RPMI7951 (cell line): ENCODE measurements at places on chromosomes 4 and X.

DNA sequence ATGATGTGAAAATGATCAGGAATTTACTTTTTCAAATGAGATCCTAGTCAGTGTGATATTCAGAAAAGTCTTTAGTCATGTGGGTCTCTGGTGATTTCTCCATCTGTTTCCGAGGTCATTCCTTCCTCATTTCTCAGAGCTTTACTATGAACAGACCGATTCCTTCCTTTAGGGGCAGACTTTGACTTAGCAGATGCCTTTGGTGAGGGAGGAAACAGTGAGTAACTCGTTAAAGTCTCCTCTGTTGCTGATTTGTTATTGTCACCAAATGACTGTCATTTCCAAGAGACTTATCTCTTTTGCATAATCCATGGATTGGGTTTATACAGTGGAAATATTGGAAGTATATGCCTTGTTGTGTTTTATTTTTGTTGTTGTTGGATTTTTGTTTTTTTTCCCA is 76.2 kb upstream of the CD99 start:
- peak; percentile 54 for DNase-seq

DNA sequence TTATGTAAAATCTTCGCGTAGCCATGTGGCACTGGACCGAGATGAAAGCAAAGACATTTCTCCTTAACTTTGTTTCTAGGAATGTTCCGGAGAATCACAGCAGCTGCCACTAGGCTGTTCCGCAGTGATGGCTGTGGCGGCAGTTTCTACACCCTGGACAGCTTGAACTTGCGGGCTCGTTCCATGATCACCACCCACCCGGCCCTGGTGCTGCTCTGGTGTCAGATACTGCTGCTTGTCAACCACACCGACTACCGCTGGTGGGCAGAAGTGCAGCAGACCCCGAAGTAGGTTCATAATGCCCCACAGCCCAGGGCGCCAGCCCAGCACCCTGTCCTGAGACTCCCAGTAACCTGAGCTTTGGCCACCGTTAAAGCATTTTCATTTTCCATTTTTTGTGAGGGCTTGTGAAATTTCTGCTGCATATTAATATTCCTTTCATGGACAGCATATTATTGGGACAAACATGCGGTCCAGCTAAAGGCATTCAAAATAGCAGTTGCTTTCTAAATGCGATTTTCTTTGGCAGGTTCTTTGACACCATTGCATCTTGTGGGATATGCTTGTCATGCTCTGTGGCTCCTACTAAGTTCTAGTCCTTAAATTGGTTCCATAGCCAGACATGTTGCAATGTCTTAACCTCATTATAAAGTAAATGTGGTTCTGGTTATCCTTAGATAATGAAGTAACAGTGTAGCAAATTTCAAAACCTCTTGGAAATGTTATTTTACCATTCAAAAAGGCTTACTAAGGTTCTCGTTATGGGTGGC is 49.1 kb upstream of the MSANTD1 start:
- DNase-seq = no peak

DNA sequence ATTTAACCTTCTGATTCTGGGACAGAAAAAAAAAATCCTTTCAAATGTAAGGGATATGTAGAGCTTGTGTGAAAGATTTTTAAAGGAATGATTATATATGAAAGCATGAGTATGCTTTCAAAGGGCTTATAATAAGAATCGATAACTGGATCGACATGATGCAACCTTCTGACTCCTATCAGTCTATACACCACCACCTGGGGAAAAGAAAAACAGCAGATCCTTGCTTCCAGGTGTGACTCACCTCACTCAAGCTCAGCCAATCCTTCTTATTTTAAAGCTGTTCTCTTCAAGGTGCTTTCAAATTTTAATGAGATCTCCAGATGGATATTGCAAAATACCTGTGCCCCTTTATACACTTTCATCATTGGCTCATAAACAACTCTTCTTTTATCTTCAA is 102.1 kb upstream of the EDNRA start:
- DNase-seq = no peak

GRCh38 chr4:22719218-22719617 is 26.5 kb downstream of the GBA3 start:
- DNase-seq = no peak

DNA sequence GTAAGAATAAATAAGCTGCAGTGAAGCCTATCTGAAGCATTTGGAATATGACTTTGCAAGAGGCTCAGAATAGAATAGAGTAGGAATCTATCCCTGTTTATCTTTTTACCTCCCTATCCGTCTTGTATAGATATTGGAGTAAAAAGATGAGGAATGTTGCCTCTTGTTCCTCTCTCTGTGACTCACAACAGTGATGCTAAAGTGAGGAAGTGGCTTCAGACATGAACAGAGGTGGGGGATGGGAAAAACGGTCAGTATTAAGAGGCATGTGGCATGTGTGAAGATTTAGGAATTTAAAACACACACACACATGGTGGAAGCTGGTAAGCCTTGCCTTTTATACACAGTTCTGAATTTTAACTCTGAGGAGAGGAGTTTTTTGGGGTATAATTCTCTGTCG is 3.8 kb upstream of the DCAF4L1 start:
- peak; percentile 19 for DNase-seq

DNA sequence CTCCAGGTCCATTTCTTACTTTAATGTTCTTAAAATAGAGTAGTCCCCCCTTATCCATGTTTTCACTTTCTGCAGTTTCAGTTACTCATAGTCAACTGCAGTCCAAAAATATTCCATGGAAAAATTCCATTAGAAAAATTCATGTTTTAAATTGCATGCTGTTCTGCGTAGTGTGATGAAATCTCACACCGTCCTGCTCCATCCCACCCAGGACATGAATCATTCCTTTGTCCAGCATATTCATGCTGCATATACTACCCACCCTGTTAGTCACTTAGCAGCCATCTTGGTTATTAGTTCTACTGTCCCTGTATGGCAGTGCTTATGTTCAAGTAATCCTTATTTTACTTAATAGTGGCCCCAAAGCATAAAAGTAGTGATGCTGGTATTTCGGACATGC is 5.4 kb upstream of the PDLIM5 start:
- peak; percentile 67 for DNase-seq

DNA sequence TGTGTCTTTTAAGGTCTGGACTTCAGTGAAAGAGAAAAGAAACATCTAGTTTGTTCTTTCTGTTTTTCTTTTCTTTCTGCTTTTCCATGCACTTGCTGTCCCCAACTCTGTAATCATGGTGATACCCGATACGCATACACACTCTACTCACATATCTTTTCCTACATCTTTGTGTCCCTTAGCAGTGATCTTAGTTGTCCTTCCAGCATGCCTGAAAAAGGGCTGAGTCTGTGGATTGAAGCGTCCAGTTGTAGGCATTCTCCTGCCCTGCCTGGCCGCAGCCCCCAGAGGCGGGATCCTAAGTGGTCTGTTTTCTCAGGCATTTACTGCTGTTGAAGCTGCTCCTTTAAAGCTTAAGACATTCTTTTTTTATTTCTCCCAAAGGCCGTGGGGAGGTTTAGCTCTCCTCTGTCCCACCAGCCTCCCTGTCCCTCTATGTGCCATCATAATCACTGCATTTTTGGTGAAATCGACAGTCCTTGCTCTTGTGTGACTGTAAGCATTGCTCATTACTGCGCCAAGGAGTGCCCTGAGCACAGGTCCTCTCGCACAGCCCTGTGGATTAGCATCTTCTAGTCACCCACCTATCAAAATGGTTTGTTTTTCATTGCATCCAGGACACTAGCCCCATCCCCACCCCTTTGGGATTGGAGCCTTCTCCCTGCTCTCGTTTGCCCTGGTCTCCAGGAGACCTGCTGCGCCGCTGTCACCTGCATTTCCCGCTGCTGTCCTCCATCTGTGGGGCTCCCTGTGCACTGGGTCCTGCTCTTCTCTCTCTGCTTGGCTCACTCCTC is 4.4 kb downstream of the RGS12 start:
- no peak for DNase-seq

DNA sequence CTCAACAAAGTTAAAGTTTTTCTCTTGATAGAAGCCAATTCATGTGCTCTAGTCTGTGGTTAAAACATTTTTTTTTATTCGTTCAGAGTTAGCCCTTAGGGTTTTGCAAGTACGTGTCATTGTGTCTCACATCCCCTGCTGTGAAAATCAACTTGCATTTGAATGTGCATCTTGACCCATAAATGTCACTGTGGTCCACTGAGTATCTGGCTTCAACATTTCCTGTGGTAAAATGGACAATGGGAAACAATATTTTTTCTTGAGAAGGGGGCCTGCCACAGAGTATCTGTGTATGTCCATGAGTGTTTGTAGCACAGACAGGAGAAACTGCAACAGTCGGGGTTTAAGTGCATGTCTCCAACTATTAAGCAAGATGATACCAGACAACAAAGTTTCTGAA is 554.8 kb upstream of the TENM3 start:
- DNase-seq = peak; percentile 90

GRCh38 chr4:158811704-158812103 is 42.9 kb downstream of the FNIP2 start:
- peak; percentile 44 for DNase-seq

GRCh38 chr4:95644417-95644816 is 95.6 kb upstream of the UNC5C start:
- no peak for DNase-seq

GRCh38 chr4:7819446-7819845 is 120.2 kb downstream of the AFAP1 start:
- no peak for DNase-seq

DNA sequence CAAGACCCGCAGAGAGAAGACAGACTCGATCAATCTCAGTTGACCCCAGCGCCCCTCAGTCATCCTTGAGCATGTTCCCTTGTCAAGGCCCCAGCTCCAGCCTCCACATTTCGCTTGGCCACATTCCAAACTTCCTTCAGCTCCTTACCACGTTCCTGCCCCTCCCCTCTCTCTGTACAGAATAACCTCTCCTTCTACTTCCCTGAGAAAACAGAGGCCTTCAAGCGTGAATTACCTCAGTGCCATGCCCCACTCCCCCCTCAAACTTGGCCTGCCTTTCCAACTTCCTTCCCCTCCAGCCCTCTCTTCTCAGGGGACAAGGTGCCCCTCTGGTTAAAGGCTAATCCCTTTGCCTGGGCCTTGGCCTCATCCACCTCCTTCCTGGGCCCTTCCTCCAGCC is 3.2 kb upstream of the RIPPLY1 start:
- DNase-seq = no peak

DNA sequence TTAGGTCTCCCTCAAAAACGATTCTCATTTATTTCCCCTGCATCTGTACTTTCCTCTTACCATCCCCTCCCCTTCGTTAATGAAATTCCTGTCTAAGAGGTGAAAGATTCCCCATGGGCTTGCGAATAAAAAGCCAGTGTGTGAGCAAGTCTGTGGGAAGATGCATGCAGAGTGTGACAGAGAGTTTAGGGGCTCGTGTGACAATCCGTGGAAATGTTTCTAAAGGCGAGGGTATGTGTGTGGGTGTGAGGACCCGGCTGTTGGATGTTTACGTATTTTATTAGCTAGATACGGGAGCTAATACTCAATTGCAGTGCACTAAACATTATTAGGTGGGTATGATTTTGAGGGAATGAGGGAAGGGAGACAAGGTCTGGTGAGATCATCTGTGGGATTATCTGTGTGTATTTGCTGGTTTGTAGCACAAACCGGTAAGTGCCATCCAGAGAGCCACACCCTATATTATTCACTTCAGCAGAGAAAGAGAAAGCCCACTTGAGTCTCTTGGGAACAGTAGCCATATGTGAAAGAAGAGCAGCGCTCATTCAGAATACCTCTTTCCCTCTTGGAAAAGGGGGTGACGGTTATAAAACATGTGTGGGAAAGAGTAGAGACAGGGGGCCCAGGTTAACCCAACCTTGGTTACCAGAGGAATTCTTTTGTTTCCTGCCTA is 893 bp upstream of the HOPX start:
- no peak for DNase-seq

DNA sequence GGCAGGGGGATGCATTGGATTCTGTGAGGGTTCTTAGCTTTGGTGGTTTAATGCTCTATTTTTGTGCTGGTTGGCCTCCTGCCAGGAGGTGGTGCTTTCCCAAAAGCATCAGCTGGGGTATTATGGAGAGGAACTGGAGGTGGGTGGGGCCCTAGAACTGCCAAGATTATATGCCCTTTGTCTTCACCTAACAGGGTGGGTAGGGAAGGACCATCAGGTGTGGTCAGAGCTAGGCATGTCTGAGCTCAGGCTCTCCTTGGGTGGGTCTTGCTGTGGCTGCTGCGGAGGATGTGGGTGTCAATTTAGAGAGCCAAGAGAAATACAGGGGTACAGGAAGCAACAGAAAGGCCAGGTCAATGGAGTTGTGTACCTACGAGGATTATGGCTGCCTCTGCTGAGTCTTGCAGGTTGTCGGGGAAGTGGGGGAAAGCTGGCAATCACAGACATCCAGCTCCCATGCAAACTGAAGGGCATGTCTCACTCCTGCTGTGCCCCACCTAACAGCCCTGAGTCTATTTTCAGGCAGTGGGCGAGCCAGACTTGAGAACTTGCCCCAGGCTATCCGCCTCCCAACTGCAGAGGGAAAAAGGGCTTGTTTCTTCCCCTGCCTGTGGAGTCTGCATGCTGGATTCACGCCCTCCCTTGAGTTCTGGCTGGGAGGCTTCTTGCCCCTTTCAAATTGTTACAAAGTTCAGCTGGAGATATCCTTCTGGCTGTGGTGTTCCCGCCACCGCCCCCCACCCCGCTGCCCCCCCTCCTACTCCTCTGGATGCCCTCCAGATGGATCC is 212.0 kb downstream of the COMMD8 start:
- DNase-seq = no peak

DNA sequence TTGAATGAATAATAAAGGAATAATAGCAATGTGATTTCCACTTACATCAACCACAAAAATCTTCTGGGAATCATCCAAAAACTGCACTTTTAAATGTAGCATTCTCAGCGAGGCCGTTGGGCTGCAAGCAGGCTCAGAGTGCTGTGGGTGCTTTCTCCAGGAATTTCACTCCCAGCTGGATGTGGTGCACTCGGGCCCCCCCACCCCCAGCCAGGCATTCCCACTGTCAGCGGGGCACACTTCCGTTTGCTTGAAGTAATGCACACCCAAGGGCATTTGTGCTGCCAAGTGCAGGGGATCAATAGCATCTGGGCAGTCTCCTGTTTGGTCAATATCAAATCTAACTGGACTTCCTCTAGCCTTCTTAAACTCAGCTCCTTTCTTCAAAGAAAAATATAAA is at the start of gene FRMD7:
TSS of gene FRMD7 (minus strand) at position 278 of the 400 bp plus-strand sequence. CDS start at position 102, 176 bp downstream.
- DNase-seq = peak; percentile 16

DNA sequence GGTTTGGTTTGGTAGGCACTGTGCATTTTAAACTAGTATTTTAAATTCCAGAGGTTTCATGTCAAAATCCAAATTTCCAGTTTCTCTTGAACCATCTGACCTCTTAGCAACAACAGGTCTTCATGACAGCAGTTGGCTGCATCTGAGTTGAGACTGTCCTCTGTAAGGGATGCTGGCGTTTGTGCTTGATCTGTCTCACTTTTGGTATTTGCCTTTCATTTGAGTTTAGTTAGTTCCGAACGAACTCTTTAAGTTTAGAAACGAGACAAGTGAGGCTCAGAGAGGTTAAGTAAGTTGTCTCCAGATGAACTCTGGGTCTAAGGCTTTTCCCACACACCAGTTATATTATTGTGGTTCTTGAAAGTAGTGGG is 29.1 kb downstream of the SPARCL1 start:
- DNase-seq = no peak

GRCh38 chr4:25552580-25553271 is 102.9 kb upstream of the SLC34A2 start:
- DNase-seq = no peak

DNA sequence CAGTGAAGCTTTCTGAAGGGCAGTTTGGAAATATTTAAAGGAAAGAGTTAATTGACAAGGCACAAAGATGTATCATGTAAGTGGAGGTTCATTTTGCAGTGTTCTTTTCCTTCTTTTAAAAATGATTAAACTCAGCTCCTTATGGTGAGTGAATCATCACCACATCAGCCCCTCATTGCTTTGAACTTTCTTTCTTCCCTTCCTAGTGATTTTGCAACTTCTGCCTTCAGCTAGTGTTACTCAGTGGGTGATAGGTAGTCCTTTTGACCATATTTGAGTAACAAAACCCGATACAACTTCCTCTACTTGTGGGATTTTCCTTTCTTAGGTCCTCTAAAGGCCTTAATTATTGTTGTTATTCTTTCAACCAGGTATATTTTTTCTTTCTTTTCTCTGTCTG is 8.2 kb downstream of the ZCCHC4 start:
- peak; percentile 82 for DNase-seq
